Smooth muscle cell of bladder (primary cell): ENCODE measurements at places on chromosomes 6 and 20. TPM values are rescaled to one million over a fixed set of nuclear protein-coding genes. Genes with fewer than 3 reads are reported as not detected.

Gene TAAR5
- not detected in 2 replicates for total RNA-seq

Gene SAMD3
- 4.1 and 11.8 TPM in 2 replicates for total RNA-seq

Gene CBLN4
- not detected in 2 replicates for total RNA-seq

Gene TUBB2B
- total RNA-seq = 1.3 and 2.4 TPM in 2 replicates

Gene KHDRBS2
- not detected in 2 replicates for total RNA-seq

Gene SASH1
- total RNA-seq = 33.7 and 43.3 TPM in 2 replicates
